NCI-H1048 (cell line): ENCODE measurements at places on chromosomes 4 and X.

DNA sequence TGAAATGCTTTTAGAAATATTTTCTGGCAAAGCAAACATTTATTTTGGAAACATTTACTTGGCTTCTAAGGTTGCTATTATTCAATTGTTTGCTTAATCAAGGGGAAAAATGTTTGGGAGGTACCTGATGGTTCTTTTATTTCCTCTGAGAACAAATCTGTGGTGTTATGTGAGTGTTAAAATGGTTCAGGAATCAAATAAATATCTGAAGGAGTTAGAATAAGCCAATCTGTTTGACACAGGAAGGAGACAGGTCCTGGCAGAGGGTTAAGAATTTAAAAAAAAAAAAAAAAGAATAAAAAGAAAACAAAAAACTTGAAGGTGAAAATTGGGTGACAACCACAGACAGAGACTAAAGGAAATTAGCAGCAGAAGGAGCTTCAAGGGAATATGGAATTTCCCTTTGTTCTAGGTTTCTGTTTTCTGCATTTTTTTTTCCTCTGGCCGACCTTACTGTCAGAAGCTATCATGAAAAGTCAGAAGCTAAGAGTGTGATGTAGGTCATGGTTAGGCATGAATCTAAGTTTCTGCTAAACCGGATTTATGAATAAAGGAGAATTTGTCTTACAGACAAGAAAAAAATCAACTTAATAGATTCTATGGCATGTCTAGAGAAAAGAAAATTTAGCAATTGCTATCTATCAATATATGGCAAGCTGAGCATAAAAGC, 78.6 kb upstream of the PNPLA4 start:
- no peak for DNase-seq

- DNase-seq = no peak
These were observed 63.0 kb upstream of the ENPP6 start for GRCh38 chr4:184280591-184281071.

DNA sequence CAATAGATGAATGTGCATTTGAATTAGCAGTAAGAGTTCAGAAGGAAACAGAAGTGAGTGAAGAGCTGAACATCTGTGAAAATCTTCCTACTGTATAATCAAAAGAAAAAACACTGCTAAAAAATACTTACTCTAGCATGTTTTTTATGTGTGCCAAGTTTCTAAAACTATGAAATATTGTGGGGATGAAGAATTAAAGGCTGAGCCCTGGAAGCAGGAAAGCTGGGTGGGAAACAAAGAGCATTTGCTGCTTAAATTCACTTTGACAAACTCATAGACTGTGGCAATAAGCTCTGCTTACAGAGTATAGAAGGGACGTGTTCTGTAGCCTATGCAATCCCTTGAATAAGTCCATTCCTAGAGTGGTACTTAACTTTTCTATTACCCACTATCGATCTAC, 261.7 kb downstream of the ANKRD50 start:
- no peak for DNase-seq

DNA sequence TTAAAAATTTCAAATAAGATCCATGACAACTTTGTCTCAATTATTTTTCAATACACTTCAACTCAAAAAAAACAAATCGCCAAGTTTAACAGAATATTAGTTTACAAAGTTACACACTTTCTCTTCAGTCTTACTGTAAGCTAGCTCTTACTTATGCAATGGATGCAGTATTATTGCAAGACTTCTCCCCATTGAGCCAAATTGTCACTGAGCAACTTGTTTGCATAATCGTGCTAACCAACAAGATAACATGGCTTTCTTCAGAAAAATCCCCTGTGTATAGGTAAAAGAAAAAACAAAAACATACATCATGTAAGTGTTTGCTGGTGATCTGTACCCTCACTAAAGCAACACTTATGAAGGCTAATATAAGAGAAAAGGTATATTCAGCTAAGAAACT, 18.9 kb downstream of the DNAJB14 start:
- no peak for DNase-seq

DNA sequence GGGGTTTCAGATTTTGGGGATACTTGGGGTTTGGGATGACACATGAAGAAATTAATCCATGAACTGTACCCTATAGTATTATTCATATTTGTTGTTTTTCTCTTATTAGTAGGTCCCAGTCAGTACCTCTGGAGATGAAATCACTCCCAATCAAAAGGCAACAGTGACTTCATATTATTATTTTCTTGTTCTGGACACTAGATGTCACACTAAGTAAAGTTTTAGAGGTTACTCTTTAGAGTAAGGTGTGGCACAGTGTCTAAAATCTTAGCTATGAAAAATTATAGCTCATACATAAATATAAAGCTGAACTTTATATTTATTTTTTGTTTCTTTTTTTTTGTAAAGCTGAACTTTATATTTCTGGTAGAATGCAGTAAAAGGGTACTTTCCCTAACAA, 35.1 kb downstream of the FAM114A1 start:
- peak; percentile 23 for DNase-seq

DNA sequence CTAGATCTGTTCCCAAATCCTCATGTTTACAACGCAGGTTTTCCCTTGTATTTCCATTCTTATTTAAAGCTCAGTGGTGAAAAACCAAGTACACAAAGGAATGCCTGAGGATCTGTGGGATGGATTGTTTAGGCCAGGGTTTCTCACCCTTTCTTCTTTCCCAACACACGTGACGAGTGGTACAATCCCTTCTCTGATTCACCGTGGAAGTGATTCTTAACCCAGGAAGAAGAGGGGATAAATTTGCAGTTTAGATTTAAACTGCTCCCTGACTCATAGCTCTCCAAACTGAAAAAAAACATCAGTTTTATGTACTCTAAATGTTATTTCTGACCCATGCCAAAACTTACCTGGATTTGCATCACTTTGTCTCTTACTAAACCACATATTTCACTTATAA, 17.0 kb downstream of the PAQR3 start:
- no peak for DNase-seq

- no peak for DNase-seq
These were observed 77.1 kb downstream of the RBM47 start for GRCh38 chr4:40552536-40552935.

- DNase-seq = no peak
These were observed 74.8 kb downstream of the SLIT2 start for GRCh38 chr4:20326460-20326859.

DNA sequence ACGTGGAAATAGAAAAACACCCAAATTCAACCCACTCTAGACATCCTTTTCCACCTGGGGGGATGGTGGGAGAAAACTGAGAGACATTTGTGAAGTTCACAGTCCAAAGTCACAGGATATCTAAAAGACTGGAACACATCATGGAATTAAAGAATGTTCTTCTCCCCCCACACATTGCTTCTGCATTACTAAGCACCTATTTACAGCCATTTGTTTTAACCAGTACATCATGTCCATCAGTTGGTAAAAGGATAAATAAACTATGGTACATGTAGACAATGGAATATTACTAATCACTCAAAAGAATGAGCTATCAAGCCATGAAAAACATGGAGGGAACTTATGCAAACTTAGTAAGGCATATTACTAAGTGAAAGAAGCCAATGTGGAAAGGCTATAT, 185.5 kb upstream of the ANXA10 start:
- no peak for DNase-seq

DNA sequence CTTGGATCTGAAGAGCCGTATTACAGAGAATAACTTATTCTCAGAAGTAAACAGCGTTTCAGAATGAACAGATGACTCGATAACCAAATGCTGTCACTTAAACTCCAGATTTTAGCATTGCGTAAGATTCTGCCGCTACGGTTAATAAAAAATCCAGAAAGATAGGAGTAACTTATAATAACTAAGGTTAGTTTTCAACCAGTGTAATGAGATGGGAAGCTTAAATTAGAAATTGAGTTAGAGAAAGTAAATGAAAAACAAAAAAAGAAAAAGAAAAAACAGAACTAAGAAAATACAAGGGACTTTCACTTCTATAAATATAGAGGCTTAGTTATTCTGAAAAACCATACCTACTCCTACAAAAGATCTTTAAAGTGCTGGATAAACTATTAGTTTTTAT, 13.1 kb upstream of the PARM1 start:
- DNase-seq = no peak

GRCh38 chrX:67724359-67725110, 180.7 kb downstream of the AR start:
- no peak for DNase-seq

DNA sequence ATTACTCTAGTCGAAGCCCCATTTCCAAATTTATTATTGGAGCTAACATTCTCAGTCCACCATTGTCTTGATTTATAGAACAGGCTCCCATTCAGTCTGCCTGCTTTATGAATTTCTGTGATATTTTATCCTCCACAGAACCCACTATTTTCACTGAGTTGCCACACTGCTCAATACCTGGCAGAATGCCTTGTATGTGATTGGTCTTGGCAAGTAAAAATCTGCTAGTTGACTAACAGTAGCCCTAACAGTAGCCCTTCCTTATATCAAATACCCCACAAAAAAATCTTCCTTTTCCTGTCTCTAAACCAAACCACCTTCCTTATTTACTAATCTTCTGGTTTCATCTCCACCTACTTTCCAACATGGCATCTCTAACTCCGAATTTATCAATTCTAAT, 82.6 kb downstream of the CHM start:
- DNase-seq = no peak

DNA sequence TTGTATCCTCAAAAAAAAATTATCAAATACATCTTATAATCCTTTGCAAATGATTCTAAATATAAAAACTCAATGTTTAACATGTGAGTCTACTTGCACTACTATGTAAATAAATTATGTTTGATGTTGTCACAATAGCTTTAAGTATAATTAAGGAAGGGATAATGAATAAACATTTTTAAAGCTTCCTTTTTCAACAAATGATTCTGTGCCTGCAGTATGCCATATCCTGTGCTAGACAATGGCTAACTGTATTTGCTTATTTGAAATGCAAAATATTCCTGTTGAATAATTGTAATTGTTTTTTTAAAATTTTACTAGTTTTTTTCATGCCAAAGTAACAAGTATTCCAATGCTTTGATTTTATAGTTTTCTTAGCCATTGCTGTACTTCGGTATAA, 59.0 kb upstream of the NDUFC1 start:
- DNase-seq = no peak

GRCh38 chr4:188295899-188296298, 156.7 kb downstream of the TRIML1 start:
- DNase-seq = no peak

GRCh38 chr4:41512136-41512535, 25.8 kb upstream of the LIMCH1 start:
- no peak for DNase-seq

DNA sequence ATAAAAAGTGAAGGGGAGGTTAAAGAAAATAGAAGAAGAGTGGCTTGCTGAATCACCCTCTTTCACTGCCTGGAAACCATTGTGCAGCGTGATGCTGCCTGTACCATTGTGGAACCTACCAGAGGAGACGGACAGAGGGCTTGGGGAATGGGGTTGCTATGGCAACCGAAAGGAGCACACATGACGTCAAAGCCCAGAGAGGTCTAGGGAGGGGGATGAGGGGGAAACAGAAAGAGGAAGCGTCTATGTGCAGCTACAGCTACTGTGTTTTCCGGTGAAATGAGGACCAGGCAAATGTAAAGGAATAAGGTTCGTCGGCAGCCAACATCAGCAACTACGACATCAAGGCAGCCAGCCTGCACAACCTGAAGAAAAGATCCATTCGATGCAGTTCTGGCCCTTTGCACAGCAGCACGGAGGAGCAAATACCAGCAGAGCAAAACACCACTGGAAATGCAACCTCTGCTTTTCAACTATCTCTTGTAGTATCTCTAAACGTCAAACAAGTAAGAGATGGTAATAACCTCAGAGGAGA, at the start of gene MAPK10:
Gene MAPK10, minus strand, starts transcription at position 110 of the 535 bp plus-strand sequence.
- no peak for DNase-seq

GRCh38 chr4:116343809-116344208, 741.6 kb downstream of the TRAM1L1 start:
- no peak for DNase-seq

GRCh38 chr4:26772096-26772873, 88.4 kb upstream of the STIM2 start:
- DNase-seq = no peak

GRCh38 chr4:74613266-74613665, 168.3 kb downstream of the AREG start:
- DNase-seq = no peak

DNA sequence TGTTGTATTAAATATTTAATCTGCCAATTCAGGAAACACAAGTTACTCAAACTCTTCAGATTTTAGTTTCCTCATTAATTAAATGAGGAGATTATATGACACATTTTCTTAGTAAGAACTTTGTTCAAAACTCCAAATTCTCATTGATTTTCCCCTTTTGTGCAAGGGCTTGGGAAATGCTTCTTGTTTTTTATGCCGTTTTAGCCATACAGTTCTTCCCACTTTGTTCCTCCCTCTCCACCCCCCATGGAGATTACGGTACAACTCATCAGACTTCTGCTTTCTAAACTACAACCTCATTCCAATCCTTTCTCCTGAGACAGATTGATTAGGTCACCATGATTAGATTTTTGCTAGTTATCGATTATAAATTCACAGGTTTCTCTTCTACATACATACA, 10.9 kb upstream of the BBS7 start:
- DNase-seq = no peak

GRCh38 chr4:157220371-157220881, at the start of gene GRIA2:
Gene GRIA2 (plus strand): TSS chr4:157220728. CDS start chr4:157221043, 315 bp downstream.
- peak; percentile 41 for DNase-seq

GRCh38 chrX:130426531-130426930, 24.7 kb downstream of the RBMX2 start:
- no peak for DNase-seq

DNA sequence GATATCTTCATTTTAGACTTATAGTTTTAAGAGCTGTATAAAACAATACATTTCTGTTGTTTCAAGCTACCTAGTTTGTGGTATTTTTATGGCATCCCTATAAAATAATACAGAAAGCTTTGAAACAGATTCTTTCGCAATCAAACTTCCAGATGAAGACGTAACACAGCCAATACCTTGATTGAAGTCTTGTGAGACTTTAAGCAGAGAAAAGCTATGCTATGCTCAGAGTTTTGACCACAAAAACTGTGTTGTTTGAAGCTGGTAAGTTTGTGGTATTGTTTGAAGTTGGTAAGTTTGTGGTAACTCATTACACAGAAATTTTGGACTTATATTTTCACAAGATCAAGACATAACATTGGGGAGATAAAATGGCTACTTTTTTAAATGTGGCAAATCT, 201.8 kb upstream of the UGT8 start:
- DNase-seq = no peak

- DNase-seq = no peak
These were observed 98.7 kb downstream of the KDM6A start for GRCh38 chrX:44971674-44972073.

DNA sequence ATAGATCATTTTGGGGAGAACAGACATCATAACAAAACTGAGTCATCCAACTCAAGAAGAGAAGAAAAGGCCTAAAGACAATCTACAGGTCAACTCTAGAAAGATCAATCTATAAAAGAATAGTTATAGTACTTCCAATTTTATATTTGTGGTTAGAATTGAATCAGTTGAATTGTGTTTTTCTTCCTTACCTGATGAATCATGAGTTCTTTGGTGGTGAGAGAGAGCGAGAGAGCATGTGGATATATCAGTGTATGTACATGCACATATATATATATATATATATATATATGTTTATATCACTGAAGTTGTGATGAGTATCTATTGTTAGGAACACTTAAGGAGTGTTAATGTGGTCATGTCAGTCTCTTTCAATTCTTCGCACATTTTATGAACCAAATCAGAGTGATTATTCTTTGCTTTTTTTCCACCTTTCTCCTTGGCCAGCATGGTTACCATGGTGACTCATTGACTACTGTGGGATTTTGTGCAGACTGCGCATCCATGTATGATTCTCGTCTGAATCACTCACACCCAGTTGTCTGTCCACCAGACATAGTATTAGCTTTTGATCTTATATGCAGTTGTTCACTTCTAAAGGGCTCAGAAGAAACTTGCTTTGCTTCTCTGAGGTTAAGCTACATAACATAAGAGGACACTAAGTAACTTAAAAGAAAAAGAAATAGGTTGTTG, 90.4 kb upstream of the RAB40AL start:
- no peak for DNase-seq
